ENCODE measurements at places on chromosomes 2 and 18.

DNA sequence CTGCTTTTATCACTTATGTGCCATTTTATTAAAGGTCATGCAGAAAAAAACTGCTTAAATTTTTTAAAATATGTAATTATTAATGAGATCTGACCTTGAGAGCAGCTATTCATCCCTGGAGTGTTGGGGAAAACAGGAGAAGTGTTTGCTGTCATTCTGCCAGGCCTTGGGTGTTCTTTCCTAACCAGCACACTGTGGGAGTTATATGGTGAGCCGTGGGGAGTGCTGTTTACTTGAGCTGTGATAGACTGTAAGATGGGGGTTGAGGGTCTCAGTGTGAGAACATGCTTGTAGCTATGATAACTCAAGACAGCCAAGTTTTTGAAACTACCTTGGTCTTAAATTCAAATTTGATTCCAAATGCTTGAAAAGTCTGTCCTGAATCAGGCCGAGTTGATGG, 101.3 kb upstream of the ARHGAP28 start:
- DNase-seq: no peak

- DNase-seq: no peak
These were observed 144.3 kb downstream of the DTNB start for GRCh38 chr2:25529034-25529433.

DNA sequence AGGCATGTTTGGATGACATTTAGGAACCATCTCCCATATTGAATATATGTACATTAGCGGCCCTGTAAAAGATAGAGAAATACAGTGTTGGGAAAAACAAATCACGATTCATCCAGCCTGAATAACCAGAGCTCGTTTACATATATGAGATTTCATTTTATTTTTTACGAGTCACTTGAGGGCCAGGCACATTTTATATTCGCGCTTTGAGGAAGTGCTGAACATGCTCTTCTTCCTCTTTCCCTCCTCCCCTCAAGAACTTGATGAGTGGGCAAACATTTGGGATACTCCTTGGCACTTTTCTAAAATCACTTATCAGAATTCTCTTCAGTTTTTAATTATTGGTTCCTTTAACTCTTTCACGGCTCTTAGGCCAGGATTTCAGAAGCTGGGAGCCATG, 268.0 kb upstream of the TANK start:
- no peak for DNase-seq

- no peak for DNase-seq
These were observed 17.4 kb downstream of the HAT1 start for GRCh38 chr2:171939743-171940071.

DNA sequence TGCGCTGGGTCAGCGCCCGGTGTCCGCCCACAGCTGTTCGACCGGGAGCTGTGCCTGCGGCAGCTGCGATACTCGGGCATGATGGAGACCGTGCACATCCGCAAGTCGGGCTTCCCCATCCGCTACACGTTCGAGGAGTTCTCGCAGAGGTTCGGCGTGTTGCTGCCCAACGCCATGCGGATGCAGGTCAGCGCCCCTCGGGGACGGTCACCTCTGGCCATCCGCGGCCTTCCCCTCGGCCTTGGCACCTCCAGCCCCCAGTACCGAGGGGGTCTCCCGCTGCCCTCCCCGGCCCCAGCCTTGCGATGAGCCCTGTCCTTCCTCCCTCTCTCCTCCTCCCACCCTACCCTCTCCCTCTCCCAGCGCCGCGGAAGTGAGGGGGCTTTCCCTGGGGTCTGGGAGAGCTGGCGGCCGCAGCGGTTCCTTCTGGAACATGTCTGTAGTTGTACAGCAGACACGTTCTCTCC, 53.2 kb upstream of the GPR17 start:
- DNase-seq: no peak
